ENCODE measurements at places on chromosomes 13 and 19.

GRCh38 chr13:29993196-29993595 is 142.8 kb upstream of the UBL3 start:
- DNase-seq = no peak

GRCh38 chr19:7705387-7706187 is 3.7 kb upstream of the FCER2 start:
- DNase-seq = no peak

GRCh38 chr13:21936674-21937073 is 265.8 kb downstream of the FGF9 start:
- no peak for DNase-seq

GRCh38 chr13:105365021-105365550 is 1170.4 kb downstream of the EFNB2 start:
- no peak for DNase-seq

- no peak for DNase-seq
Measured at GRCh38 chr19:16206637-16207036, 8.9 kb downstream of the AP1M1 start.

DNA sequence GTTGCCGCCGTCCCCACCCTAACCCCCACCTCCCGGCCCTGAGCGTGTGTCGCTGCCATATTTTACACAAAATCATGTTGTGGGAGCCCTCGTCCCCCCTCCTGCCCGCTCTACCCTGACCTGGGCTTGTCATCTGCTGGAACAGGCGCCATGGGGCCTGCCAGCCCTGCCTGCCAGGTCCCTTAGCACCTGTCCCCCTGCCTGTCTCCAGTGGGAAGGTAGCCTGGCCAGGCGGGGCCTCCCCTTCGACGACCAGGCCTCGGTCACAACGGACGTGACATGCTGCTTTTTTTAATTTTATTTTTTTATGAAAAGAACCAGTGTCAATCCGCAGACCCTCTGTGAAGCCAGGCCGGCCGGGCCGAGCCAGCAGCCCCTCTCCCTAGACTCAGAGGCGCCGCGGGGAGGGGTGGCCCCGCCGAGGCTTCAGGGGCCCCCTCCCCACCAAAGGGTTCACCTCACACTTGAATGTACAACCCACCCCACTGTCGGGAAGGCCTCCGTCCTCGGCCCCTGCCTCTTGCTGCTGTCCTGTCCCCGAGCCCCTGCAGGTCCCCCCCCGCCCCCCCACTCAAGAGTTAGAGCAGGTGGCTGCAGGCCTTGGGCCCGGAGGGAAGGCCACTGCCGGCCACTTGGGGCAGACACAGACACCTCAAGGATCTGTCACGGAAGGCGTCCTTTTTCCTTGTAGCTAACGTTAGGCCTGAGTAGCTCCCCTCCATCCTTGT is 6.4 kb downstream of the YIPF2 start:
- DNase-seq = no peak

DNA sequence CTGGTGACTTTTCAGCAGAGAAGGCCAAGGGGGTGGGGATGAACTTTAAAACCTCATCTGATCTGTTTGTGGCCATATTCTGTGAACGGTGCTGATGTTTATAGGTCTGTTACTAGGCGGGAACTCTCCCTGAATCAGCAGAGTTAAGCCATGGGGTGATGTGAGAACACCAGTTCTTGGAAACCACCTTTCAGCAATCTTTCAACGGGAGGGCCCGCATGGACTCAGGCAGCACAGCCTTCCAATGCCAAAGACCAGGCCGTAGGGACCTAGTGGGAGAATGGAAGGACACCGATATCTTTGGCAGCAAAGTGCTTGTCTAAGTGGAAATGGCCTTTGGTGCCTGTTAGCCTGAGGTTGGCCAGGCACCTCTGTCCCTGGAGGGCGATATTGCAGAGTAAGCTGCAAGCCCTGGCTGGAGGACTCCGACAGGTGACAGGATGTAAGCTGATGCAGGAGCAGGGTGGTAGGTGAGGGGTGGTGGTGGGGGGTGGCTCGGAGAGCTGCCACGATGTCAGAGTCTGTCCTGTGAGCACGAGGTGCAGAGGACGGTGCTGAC is 57.0 kb downstream of the ERCC5 start:
- no peak for DNase-seq

GRCh38 chr13:41701676-41702075 is 244.3 kb downstream of the RGCC start:
- DNase-seq = no peak

DNA sequence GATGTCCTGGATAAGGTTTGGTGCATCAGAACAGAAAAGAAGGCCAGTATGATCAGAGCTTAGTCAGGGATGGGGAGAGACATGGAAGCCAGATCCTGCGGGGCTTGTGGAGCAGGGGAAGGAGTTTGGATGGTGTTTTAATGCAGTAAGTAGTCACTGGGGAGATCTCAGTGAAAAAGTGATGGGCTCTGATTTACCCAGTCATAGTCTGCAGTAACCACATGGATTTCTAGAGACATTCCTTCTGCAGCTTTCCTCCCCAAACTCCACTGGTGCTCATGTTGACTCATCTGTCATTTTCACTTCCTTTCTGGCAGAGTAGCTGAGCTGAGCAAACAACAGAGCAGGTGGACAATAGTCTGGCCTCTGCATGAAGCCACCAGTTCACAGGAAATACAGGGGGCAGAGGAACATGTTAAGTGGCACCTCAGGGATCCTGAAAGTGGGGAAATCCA is 144.1 kb downstream of the DPF1 start:
- DNase-seq = no peak

DNA sequence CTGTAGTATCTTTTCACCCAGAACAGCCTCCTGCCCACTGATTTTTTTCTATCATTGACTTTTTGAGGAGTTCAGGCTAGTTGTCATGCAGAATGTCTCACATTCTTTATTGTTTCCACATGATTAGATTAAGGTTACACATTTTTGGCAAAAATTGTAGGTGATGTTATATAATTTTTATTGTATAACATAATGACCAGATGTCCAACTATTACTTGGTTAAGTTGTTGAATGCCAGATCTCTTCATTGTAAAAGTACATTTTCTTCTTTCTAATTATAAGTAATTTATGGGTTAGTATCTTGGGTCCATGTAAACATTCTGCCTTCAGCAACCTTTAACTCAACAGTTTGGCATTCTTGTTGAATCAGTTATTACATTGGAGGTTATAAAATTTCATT is 138.4 kb downstream of the POSTN start:
- no peak for DNase-seq

DNA sequence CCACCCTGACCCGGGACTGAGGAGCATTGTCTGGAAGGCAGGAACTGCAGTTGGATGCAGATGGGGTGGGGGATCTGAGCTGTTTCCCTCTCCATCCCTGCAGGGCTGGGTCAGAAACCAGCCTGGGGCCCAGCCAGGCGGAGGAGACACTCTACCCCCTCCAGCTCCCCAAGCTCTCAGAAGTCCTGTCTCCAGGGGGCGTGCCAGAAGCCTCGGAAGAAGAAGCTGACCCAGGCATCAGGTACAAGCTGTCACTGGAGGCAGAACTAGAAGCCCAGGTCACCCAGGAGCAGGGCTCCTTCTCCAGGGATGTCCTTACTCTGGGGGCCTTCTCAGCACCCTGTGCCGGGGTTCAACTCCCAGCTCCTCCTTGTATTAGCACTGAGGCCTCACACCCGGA is 15.5 kb downstream of the SIX5 start:
- no peak for DNase-seq

DNA sequence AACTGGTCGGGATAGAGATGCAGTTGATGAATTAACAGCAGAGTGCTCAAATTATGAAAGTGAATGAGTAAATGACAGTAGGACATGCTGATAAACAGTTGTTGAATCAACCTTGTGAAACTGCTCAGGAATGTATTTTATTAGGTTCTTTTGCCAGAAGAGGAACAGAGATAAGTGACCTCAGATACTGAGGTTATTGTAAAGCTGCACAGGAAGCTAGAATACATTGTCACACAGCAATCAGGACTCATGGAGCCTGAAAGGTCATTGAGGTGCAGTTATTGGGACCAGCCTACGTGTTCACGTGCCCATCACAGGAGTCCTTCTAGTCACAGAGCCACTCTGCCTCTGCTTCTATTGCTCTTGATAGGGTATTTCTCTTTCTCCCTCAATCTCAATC is 47.5 kb upstream of the MED4 start:
- no peak for DNase-seq

GRCh38 chr19:54107876-54108490 is 5.3 kb downstream of the NDUFA3 start:
- no peak for DNase-seq

DNA sequence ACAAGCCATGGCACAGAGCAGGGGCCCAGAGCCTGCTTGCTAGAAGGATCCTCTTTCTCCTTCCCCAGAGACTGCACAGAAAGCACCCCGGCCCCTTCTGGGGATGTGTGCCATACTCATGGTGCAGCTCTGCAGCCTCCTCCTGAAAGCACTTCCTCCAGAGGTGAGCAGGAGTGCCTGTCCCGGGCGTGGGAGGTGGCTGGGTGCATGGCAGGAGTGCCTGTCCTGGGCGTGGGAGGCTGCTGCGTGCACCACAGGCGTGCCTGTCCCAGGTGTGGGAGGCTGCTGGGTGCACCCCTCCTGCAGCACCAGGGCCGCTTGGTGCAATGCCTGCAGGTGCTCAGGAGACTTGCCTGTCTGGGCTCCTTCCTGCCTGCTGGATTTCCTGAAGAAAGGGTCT is 913.3 kb downstream of the UQCRFS1 start:
- DNase-seq = no peak

- DNase-seq = peak; percentile 42
Measured at GRCh38 chr19:49447485-49448431, 3.9 kb downstream of the PIH1D1 start.

DNA sequence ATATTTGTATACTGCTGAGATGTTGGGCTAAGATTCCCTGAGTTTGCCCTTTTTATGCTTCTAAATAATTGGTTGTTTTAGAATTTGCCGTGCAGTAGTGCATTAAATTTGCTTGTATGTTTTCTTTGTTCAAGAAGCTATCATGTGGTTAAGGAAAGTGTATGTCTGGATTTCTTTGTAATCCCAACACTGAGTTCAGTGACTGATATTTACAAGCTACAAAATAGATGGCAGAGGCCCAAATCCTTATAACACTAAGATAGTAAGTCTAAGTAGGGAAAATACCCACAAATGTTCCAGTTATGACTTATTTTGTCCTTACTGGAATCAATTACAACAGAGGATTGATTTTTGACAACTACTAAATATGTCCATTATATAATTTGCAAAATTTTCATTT is 435.0 kb upstream of the KLF12 start:
- DNase-seq = no peak

GRCh38 chr13:106597186-106597585 is 29.2 kb upstream of the ARGLU1 start:
- DNase-seq = peak; percentile 43

DNA sequence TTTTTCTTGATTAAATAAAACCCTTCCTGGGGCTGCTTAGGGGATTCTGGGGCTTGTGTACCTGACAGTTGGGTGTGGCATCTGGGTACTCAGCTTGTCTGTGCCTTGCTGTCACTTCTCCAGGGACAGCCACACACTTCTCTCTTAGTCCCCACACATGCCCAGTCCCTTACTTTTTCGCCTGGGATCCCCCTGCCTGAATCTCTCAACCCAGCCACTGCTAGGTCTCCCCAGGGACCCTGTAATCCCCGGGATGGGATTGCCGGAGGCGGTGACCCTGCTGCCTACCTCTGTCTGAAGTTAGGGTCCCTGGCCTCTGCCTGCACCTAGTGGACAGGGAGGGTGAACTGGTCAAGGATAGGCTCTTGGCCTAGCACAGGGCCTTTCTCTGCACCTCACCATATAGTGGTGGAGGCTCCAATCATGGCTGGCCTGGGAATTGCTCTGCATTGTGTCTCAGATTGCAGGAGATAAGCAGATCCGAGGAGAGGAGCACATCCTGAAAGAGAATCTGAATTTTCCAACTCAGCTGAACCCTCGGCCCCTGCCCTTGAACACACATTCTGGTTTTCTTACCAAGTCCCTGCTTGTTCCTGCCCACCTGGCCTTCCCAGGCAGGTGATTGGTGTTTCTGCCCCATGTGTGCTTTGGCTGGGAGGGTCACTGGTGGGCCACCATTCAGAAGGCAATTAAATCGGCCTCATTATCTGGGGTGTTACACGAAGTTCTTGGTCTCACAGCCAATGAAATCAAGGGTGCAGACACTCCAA is 8.7 kb upstream of the ZNF492 start:
- DNase-seq = no peak

DNA sequence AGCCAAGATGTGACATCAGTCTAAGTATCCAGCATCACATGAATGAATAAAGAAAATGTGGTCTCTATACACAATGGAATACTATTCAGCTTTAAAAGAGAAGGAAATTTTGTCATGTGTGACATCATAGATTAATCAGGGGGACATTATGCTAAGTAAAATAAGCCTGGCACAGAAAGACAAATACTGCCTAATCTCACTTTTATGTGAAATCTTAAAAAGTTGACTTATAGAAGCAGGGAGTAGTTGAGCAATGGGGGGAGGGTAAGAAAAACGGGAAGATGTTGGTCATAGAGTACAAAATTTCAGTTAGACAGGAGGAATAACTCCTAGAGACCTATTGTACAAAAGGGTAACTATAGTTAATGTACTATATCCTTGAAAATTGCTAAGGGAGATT is 10.4 kb upstream of the LCP1 start:
- DNase-seq = no peak

- no peak for DNase-seq
Measured at GRCh38 chr13:109198585-109198984, 569.2 kb downstream of the MYO16 start.

- no peak for DNase-seq
Measured at GRCh38 chr19:44891016-44891882, at the start of gene TOMM40. TOMM40 (plus strand) TSS chr19:44891254; CDS start chr19:44891416, 162 bp downstream.

DNA sequence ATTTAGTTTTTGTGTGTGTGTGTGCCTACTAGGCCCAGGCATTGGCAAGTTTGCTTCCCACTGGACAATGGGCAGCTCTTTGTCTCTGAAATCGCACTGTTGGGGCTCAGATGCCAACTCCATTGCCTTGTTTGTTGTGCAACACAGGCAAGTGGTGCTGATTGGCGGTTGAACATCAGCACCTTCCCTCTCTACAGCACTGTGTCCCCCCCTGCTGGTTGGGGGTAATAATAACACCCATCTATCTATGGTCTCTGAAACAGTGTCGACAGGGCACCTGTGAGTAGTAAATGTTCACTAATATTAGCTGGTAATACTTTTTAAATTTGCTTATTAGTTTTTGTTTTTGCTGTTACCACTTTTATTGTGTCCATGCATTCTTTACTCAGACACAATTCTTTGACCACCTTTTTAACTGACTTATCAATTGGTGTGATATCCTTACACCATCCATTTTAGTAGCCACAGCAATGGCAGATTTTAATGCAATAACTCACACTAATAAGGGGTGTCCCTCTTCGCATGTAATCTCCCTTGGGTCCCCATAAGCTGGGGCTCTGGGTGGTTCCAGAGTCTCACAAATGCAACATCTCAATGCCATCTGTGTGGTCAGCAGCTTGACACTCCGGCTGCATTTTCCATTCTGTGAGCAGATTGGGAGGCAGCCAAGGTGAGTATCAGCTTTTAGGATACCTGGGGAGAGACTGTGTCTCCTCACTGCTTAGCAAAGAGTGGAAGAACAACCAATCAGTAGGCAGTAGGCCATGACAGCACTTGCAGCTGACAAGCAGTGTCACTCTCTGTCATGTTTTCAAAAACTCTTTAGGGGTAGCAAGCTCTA is 47.7 kb upstream of the UQCRFS1 start:
- DNase-seq = no peak

GRCh38 chr19:34368338-34368737 is 3.3 kb downstream of the GPI start:
- no peak for DNase-seq

- DNase-seq = no peak
Measured at GRCh38 chr13:44759384-44760360, 183.5 kb upstream of the TSC22D1 start.

Data from uterus (tissue), 4 donors.